ENCODE measurements at places on chromosomes 16 and 17.

DNA sequence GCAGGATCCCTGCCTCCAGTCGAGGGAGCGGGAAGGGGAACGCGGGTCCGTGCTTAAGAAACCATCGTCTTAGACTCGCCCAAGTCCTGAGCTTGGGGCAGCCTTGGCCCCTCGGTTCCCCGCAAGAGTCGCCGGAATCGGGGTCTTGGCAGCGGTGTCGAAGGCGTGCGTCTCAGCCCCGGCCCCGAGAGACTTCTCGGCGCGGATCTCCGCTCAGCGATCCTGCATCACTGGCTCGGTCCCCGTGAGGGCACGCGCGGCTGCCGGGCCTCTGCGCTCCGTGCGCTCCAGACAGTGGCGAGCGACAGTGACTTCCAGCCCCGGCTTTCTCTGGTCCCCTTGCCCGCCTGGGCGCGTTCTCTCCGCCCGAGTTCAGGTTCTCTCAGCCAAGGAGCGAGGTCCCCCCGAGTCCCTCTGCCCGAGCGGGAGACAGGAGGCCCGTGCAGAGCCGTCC is 380 bp downstream of the HS3ST3A1 start:
- DNase-seq, result no peak

DNA sequence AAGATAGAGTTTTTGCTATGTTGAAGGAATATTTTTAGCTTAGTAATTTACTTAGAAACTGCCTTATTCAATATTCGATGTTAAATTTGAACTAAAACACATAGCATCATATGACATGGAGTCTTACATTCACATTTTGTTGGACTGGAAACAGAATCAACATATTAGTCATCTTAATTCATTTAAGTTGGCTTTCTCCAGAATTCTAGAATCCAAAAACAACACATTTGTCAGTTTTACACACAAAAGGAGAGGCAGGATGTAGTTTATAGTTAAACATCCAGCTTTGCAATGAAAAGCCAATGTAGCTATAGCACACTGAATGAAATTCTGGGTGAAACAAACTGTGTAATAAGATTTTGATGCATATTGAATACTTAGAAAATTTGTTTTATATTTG is 43.3 kb downstream of the WWOX start:
- DNase-seq, result no peak

DNA sequence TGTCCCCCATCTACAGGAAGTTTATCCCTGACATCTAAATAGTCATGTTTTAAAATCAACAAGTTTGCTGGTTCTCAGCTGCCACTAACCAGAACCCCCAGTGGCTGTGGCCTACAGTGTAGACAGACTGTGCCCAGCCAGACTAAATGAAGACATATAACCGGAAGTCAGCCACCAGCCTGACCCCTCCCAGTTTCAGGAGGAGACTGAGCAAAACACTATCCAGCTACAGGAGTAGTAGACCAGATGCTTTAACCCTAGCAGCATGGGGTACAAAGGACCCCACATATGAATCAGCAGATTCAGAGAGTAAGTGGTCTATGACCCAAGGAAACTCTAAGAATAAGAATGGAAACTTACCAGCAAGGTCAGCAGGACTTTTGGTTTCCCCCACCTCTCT is 83.4 kb downstream of the HIC1 start:
- no peak for DNase-seq

DNA sequence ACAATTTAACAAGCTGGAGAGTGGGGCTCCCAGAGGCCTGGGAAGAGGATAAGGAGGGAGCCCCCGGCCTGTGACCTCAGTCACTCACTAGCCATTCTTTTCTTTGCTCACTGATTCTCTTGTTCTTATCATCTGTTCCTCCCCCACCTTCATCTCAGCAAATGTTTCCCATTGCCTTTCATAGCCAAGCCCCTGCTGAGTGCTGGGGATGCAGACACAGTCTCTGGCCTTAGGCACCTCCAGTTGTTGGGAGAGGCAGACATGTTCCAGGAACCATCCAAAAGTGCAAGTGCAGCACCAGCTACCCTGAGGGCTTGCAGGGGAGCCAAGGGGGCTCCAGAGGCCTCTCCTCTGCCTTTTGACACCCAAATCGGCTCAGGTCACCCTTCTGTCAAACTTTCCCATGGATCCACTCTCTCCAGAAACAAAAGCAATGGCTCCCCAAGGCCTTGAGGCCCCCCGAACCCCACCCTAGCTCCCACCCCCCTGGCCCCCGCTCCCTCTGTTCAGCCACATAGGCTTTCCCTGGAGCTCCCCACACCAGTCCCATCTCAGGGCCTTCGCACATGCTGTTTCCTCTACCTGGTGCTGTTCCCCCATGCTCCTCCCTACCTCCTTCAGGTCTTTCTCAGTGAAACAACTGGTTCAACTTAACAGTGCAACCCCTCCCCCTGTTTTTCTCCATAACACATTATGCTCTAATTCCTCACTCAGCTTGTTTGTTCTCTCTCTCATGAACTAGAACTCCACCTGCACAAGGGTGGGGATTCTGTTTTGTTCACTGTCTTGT is 14.9 kb upstream of the KCNJ12 start:
- DNase-seq, result no peak

GRCh38 chr16:3029491-3030221 is 5.8 kb downstream of the THOC6 start:
- DNase-seq, result no peak
